ENCODE measurements at places on chromosomes 3 and 15.

DNA sequence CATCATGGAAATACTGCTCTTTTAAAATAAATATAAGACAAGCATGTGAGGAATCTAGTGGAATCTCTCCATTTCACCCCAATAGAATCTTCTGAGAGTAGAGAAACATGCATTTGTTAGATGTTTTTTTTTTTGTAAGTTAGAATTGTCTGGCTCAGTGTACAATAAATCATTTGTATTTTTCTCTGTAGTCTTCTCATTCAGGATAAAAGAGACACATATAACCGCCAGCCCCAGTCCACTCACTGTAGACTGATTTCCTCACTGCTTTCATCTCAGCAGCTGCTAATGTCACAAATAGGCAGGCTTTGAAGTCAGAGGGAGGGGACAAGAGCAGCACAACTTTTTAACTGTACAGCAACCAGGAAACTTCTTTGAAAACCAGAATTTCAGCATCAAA is 140.2 kb upstream of the RBMS3 start:
- no peak for DNase-seq

- DNase-seq = no peak
Measured at GRCh38 chr3:123655400-123655799, 70.5 kb upstream of the HACD2 start.

GRCh38 chr15:85623315-85624049 is 171.2 kb downstream of the KLHL25 start:
- no peak for DNase-seq

GRCh38 chr3:3631114-3631513 is 168.1 kb upstream of the LRRN1 start:
- DNase-seq = no peak

- DNase-seq = no peak
Measured at GRCh38 chr3:166809520-166809919, 570.6 kb downstream of the ZBBX start.

GRCh38 chr3:77324105-77324504 is 284.2 kb downstream of the ROBO2 start:
- DNase-seq = no peak

GRCh38 chr3:194271460-194272035 is 79.6 kb downstream of the CPN2 start:
- no peak for DNase-seq

DNA sequence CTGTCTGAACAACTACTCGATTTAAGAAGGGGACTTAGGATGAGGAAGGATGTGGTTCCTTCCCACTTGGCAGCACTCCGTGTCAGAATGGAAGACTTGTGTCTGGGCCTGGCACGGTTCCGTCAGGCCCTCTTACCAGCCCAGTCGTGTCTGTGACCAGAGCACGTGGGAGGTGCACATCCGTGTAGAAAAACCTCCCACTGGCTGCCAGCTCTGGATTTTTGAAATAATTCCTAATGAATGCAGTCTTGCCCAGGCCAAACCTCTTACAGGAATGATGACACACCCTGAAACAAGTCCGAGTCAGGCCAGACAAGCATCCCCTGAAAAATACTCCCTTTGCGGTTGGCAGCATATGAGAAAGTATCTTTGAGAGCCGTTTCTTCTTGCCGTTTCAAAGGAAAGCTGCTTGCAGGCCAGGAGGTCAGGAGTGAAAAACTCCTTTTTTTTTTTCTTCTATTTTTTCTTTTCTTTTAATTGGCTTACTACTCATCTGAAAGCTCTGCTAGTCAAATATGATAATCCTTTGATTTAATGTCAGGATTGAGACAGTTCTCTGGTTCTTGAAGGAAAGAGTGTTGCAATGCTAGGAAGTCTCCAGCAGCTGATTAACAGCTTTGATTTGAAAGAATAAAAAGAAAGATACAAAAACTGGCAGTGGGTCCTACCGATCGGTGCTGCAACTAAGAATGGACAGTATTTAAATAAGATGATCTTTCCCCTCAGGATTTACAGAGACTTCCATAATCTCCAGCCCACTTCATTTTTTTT is 19.8 kb downstream of the IL1RAP start:
- peak; percentile 91 for DNase-seq

DNA sequence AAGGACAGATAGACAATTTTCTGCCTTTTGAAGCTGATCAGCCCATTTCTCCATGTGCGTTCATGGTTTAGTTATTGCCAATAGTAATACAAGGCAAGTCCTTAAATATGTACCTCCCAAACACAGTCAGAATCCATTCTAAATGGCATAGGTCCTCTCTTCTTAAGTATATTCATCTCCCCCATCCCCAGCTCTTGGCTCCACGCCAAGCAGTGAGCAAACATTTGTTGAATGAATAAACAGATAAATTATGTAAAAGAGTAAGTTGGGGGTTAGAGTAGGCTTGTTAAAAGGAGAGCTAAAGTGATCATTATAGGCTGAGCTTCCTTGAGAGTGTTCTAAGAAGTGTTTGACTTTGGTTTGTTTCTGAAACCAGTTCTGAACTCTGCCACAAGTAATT is 241.3 kb downstream of the ITPR1 start:
- DNase-seq = no peak

Data from AG09319 (cell line).